Left ventricle myocardium inferior (tissue), 1 donor: ENCODE measurements at places on chromosomes 12 and 14.
A peak's percentile ranks its signal among the peaks of the same experiment; 100 is the strongest.

GRCh38 chr12:71702590-71702989 lies 16.7 kb downstream of the TMEM19 start:
- no peak for DNase-seq

GRCh38 chr14:89807151-89807550 lies 147.4 kb downstream of the EFCAB11 start:
- no peak for DNase-seq

DNA sequence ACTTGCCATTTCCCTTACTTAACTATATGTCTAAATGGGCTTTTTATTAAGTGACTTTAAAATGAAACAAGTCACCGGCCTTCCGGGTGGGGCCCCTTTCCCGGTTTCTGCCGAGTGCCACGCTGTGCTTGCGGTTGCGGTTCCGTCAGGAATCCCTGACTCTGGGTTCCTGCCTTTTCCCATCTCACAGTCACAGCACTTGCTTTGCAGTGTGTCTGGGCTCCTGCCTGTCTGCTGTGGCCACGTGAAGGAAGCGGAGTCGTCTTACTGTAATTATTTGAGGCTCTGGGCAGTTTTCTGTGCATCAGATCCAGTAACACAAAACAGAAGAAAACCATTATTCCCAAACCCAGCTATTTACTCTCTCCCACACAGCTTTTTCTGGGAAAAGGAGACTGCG lies 44.0 kb upstream of the FRMD6 start:
- no peak for DNase-seq

DNA sequence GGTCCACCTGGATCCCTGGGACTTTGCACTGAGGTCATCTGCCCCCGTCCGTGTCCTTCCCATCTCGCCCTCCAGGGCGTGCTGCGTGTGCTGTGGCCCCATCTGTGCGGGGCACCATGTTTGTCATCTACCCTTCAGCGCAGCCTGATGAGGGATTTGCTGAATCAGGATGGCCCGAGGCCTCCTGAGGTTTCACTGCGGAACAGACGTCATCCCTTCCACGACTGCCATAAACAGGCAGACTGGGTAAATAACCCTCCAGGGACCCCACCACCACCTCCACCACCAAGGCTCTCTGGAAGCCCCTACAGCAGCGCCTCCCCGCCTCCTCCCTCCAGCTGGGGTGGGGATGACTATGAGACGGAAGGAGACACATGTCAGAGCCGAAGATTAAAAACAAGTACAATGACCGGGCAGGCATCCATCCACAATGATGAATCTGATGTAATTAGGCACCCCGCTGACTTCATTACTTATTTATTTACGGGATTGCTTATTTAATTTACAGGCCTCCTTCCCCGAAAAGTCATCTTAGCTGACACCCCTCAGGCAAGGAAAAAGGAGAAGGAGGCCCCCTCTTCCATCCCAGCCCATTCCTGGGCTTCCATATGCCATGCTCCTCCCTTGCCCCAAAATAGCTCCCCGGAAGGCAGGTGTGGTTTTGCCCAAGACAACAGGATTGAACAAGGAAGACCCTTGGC lies 39.4 kb downstream of the NCOR2 start:
- peak; percentile 42 for DNase-seq

- DNase-seq, result no peak
These were observed 10.6 kb downstream of the PHLDA1 start for GRCh38 chr12:76020731-76021672.

DNA sequence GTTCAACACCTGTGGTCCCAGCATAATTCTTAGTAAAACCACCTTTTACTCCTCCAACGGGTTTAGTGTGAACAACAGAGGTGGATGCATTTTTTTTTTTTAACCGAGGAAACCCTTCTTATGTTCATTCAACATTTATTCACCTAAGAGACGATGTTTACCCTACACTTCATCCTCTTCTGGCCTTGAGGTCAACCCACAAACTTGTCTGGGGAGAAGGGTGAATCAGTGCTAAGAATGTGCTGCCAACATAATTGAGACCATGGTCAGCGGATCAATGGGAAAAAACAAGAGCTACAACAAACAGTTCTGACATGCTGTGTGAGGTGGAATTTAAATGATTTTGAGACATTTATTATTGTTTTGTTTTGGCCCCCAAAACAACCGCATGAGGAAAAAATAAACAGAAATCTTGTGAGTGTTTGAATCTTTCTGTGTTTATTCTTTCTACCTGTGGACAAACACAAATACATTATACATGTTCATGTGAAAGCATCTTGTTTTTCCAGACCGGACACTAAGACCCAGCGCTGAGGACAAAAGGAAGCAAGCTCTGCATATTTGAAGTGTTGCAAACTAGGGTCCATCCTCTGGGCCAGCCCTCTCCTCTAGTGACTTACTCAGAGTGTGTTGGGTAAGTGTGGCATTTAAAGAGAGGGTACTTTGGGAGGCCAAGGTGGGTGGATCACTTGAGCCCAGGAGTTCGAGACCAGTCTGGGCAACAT lies 5.1 kb upstream of the USP30 start:
- DNase-seq, result no peak

DNA sequence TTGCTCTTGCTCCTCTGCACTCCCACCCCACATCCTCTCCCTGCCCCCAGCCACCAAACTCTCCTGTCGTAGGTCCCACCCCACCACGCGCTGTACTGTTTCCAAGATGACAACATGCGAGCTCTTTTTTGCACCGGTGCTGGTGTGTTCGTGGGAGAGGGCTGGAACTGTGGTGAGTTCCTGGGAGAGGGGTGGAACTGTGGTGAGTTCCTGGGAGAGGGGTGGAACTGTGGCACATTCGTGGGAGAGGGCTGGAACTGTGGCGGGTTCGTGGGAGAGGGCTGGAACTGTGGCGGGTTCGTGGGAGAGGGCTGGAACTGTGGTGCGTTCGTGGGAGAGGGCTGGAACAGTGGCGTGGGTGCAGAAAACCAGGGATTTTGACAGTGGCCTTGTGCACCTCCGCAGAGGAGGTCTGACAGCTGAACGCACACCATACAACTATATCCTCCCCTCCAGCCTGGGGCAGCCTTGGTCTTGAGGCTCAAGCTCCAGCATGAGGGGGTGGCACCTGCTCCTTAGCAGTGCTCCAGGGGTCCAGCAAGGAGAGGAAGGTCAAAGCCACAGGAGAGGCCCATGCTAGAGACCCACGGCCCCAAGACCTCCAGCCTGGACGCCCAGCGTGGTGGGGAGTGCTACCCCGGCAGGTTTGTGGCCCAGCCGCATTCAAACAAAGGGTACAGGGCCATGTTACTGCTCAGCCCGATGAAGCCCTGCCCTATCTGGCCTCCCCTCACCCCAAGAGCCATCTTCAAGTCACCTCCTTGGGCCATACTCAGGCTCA lies 50.1 kb downstream of the ACTN1 start:
- DNase-seq, result no peak

GRCh38 chr12:162467-163307 lies 51.3 kb downstream of the SLC6A12 start:
- no peak for DNase-seq
